ENCODE measurements at places on chromosomes 6 and 20. TPM values are rescaled to one million over a fixed set of nuclear protein-coding genes. Genes with fewer than 3 reads are reported as not detected.

DNA sequence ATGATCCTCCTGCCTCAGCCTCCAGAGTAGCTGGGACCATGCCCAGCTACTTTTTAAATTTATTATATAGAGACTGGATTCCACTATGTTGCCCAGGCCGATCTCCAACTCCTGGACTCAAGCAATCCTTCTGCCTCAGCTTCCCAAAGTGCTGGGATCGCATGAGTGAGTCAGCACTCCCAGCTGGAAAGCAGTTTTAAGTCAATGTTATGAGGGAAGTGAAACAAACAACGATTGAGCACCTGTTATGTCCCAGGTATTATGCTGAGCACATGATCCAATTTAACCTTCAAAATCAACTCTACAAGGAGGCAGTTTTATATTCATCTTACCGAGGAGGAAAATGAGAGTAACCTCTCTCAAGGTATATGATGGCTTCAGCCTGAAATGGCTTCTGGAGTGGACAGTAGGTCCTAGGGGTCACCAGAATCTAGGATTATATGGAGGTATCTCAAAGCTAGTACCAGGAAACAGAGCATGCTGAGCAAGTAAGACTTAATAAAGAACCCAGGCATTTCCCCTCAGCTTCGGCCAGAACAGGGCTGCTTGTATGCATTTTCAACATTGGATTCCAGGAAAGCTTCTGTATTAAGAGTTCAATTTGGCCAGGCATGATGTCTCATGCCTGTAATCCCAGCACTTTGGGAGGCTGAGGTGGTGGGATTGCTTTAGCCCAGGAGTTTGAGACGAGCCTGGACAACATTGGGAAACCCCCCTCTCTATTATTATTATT lies 55.0 kb downstream of the EDN1 start:
- H3K4me3 ChIP-seq, result no peak overlapping the region
- H3K4me1 ChIP-seq, result no peaks in the 10 kb centered on the region
- no peaks in the 10 kb centered on the region for H3K27me3 ChIP-seq

GRCh38 chr20:45704969-45705637 lies at the start of gene WFDC10B:
TSS of gene WFDC10B (minus strand) at chr20:45705019. CDS start at chr20:45685992, 19,027 bp downstream.
- DNase-seq, result no peak
- no peaks in the 10 kb centered on the region for H3K36me3 ChIP-seq
- no peak within 1 kb of the TSS for H3K27ac ChIP-seq
- no peaks in the 10 kb centered on the region for H3K4me1 ChIP-seq
- H3K27me3 ChIP-seq, result peaks cover 5% of the 10 kb centered on the region

DNA sequence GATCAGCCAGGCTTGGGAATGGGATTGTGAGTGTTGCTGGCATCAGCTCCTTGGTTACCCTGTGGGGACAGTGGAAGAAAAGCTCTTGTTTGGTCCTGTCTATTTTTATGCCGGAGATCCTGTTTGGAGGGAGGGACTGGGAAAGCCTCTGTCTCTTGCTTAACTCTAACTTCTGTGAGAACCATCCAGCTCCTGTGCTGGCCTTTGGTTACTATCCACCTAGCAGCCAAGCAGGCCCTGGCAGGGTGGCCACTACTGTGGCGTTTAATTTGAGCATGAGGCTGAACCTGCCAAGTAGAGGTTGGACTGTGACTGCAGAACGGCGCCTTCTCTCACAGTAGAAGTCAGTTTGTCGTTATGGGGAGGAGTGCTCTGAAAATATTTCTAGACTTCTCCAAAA lies 193.3 kb downstream of the UTRN start:
- H3K36me3 ChIP-seq, result peaks cover 27% of the 10 kb centered on the region
- H3K27ac ChIP-seq, result no peak overlapping the region
- no peak overlapping the region for H3K4me3 ChIP-seq
- H3K27me3 ChIP-seq, result no peaks in the 10 kb centered on the region

DNA sequence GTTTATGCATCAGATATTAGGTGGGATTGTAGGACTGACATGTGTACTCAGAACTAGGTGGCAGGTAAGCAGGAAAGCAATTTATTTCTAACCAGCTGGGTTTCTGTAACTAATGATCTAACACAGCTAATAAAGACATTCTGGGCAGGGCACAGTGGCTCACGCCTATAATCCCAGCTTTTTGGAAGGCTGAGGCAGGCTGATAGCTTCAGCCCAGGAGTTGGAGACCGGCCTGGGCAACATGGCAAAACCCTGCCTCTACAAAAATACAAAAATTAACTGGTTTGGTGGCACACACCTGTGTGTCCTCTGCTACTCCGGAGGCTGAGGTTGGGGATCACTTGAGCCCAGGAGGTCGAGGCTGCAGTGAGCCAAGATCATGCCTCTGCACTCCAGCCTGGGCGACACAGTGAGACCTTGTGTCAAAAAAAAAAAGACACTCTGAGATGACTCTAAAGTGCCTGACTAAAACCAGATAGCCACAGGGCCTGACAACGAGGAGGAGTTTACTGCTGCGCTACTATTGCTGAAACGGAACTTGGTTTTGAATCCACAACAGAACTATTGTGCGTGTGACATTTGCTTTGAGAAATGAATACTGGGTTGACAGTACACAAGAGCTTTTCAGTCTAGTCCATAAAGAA lies 29.2 kb upstream of the CEP85L start:
- H3K4me3 ChIP-seq, result no peak overlapping the region
- no peaks in the 10 kb centered on the region for H3K4me1 ChIP-seq
- no peaks in the 10 kb centered on the region for H3K27me3 ChIP-seq
- peak overlapping the region; percentile 26 for H3K27ac ChIP-seq
- DNase-seq, result no peak
- no peaks in the 10 kb centered on the region for H3K36me3 ChIP-seq

- H3K4me3 ChIP-seq, result no peak overlapping the region
- no peak for DNase-seq
- peaks cover 8% of the 10 kb centered on the region for H3K4me1 ChIP-seq
- H3K36me3 ChIP-seq, result no peaks in the 10 kb centered on the region
- no peak overlapping the region for H3K27ac ChIP-seq
Observed at GRCh38 chr20:4661191-4661590, 60.5 kb upstream of the PRND start.

- no peak for DNase-seq
- H3K4me3 ChIP-seq, result no peak overlapping the region
- peaks cover 7% of the 10 kb centered on the region for H3K27me3 ChIP-seq
- H3K36me3 ChIP-seq, result no peaks in the 10 kb centered on the region
- peaks cover 6% of the 10 kb centered on the region for H3K4me1 ChIP-seq
Observed at GRCh38 chr20:44405257-44405656, 49.8 kb downstream of the HNF4A start.

DNA sequence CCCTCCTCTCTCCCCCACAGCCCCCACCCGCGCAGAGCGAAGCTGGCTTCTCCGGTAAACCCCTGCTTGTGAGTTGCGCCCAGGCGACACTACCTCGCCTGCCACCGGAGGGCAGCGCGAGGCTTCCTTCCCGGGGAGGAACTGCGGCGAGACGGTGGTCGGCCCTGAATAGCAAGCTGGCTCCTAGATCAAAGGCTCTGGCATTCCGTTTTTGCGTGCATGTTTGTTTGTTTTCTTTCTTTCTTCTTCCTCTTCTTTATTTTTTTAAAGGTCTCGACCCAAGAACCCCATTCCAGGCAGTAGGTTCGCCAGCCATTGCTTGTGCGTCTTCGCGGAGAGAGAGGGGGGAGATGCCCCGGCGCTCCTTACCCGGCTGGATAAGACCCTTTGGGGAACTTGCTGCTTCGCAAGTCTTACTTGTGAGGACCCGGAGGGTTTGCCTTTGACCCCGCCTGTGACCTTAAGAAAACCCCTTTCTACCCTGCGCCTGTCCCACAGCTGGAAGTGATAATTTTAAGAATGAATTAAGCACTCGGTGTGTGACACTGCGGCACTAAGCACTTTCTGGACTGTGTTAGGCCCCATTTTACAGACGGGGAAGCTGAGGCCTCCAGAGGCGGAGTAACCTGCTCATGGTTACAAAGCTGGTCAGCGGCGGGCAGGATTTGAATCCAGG lies 92.7 kb upstream of the SIRPA start:
- no peak for DNase-seq
- H3K36me3 ChIP-seq, result no peaks in the 10 kb centered on the region
- H3K27me3 ChIP-seq, result no peaks in the 10 kb centered on the region
- peaks cover 43% of the 10 kb centered on the region for H3K4me1 ChIP-seq
- peak overlapping the region; percentile 81 for H3K4me3 ChIP-seq

DNA sequence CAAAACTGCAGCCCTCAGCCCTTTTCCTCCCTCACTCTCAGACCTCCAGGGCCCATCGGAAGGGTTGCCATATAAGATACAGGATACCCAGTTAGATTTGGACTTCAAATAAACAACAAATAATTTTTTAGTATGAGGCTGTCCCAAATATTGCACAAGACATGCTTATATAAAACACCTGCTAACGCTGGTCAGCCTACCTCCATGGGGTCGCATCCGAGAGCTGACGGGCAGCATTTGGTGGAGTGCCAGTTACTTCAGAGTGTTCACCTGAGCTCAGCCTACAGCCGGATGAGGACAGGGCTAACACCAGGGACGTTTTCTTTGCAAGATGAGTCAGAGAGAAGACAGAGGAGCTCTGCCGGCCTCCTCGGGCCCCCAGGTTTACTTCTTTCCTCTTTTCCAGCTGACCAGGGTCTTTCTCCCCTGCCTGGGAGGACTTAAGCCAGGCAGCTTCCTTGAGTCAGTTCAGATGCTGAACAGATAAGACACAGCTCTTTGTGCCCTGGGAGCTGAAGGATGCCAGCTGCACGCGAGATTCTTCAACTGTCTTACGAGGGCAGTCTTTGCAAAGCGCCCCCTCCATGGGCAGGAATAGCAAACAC lies 141.2 kb upstream of the KCNG1 start:
- no peaks in the 10 kb centered on the region for H3K4me1 ChIP-seq
- H3K36me3 ChIP-seq, result no peaks in the 10 kb centered on the region
- no peak overlapping the region for H3K27ac ChIP-seq
- no peak for DNase-seq
- peaks cover 62% of the 10 kb centered on the region for H3K27me3 ChIP-seq
- H3K4me3 ChIP-seq, result no peak overlapping the region

- H3K36me3 ChIP-seq, result no peaks in the 10 kb centered on the region
- DNase-seq, result no peak
- no peaks in the 10 kb centered on the region for H3K27me3 ChIP-seq
- H3K27ac ChIP-seq, result no peak overlapping the region
Observed at GRCh38 chr6:149065658-149066556, 251.6 kb upstream of the TAB2 start.

GRCh38 chr6:154408891-154409500 lies 52.4 kb upstream of the IPCEF1 start:
- peaks cover 2% of the 10 kb centered on the region for H3K36me3 ChIP-seq
- no peak for DNase-seq

GRCh38 chr6:133965817-133966360 lies 12.9 kb downstream of the TBPL1 start:
- H3K27me3 ChIP-seq, result no peaks in the 10 kb centered on the region
- no peak overlapping the region for H3K27ac ChIP-seq
- H3K4me1 ChIP-seq, result no peaks in the 10 kb centered on the region
- H3K36me3 ChIP-seq, result no peaks in the 10 kb centered on the region
- no peak for DNase-seq
- H3K4me3 ChIP-seq, result no peak overlapping the region

GRCh38 chr20:45085289-45085688 lies 15.6 kb downstream of the KCNS1 start:
- DNase-seq, result no peak
- H3K4me3 ChIP-seq, result no peak overlapping the region
- H3K36me3 ChIP-seq, result peaks cover 17% of the 10 kb centered on the region

- H3K27ac ChIP-seq, result no peak overlapping the region
- no peak overlapping the region for H3K4me3 ChIP-seq
- H3K36me3 ChIP-seq, result no peaks in the 10 kb centered on the region
- H3K27me3 ChIP-seq, result no peaks in the 10 kb centered on the region
Observed at GRCh38 chr6:151680846-151681432, 126.5 kb upstream of the ESR1 start.

DNA sequence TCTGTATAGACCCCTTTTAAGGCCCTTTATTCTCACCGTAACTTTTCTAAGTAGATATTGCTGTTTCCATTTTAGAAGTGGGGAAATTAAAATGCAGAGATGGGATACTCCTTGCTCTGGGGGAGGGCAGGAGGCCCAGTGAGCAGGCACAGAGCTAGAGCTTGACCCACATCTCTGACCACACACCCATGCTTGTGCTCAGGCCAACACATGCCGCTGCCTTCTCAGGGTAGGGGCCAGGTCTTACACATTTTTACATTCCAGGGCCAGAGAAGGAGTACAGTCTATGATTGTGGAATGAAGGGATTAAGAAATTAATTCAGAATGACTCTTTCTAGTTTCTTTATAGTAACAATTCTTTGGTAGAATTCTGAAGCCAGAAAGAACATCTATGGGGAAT lies 104.8 kb downstream of the SOBP start:
- no peak overlapping the region for H3K27ac ChIP-seq
- no peak for DNase-seq

DNA sequence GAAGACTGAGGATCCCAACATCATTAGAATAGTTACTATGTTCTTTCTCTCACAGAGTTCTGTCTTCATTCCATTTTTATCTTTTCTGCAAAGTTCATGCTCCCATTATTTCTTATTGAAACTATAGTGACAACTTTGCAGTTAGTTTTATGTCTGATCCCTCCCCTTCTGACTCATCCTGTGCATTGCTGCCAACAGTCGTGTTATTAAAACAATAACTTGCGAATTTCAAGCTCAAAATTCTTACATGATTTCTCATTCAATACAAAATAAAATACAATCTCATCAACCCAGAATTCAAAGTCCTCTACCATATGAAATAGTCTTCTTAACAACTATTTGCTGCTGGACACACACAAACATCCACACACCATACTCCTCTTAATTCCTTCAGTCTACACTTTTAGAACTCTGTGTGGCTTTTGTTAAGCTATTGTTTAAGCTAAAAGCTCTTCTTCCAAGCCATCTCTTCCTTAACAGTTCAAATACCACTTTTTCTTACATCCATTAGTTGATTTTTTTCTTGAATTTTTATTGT lies 261.4 kb upstream of the IRAK1BP1 start:
- no peaks in the 10 kb centered on the region for H3K36me3 ChIP-seq
- no peak overlapping the region for H3K4me3 ChIP-seq
- H3K27ac ChIP-seq, result no peak overlapping the region

GRCh38 chr6:6646859-6647258 lies 58.3 kb downstream of the LY86 start:
- no peaks in the 10 kb centered on the region for H3K36me3 ChIP-seq
- H3K4me3 ChIP-seq, result no peak overlapping the region
- H3K27ac ChIP-seq, result no peak overlapping the region
- H3K27me3 ChIP-seq, result no peaks in the 10 kb centered on the region

GRCh38 chr6:3273707-3274521 lies 15.2 kb downstream of the PSMG4 start:
- H3K36me3 ChIP-seq, result peaks cover 52% of the 10 kb centered on the region
- no peaks in the 10 kb centered on the region for H3K27me3 ChIP-seq
- no peak overlapping the region for H3K27ac ChIP-seq
- H3K4me3 ChIP-seq, result no peak overlapping the region

The SALL4 gene
- total RNA-seq, result 0.08 TPM

The RAET1L gene
- 5.9 TPM for total RNA-seq

The MRPL18 gene
- total RNA-seq, result 56.7 TPM

The CABLES2 gene
- total RNA-seq, result 3.8 TPM

The SAMD3 gene
- total RNA-seq, result not detected

Measured in suprapubic skin (tissue), 4 donors.